NCI-H1105 (cell line): ENCODE measurements at places on chromosomes 4 and X.
A peak's percentile ranks its signal among the peaks of the same experiment; 100 is the strongest.

DNA sequence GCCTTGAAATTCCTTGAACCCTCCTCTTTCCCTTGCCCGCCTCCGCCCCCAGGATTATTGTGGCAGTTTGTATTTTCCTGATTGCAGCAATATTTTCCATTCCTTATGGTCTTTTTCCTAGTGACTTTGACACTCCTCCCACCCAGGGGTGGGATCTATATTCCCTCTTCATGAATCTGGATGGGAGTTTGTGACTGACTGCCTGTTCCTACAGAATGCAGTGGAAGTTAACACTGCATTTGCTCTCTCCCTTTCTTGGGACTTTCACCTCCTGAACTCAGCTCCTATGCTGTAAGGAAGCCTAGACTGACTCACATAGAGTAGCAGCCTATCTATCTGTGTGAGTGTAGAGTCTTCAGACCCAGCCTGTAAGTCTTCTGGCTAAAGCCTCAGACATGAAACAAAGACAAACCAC, 2.2 kb downstream of the FUNDC2 start:
- no peak for DNase-seq

- DNase-seq: no peak
These were observed 71.6 kb upstream of the TEX13D start for GRCh38 chrX:124260845-124261244.

GRCh38 chr4:150001815-150002214, 76.4 kb upstream of the DCLK2 start:
- DNase-seq: no peak

GRCh38 chr4:156764145-156764544, 207.5 kb downstream of the PDGFC start:
- no peak for DNase-seq

DNA sequence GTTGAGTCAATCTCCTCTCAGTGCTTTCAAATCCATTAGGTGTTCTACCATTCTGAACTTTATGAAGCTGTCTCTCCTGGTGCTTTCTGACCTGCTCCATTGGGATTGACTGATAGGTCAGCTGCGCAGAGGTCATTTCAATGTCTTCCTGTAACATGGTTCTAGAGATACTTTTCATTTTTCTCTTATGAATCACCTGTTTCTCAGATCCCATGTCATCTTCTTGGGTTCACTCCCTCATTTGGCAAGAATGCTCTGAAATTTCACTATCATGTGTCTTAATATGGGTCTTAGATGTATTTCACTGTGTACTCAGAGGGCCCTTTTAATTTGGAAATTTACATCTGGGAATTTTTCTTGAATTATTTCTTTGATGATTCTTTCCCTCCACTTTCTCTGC, 13.8 kb upstream of the PGM2 start:
- DNase-seq: no peak

DNA sequence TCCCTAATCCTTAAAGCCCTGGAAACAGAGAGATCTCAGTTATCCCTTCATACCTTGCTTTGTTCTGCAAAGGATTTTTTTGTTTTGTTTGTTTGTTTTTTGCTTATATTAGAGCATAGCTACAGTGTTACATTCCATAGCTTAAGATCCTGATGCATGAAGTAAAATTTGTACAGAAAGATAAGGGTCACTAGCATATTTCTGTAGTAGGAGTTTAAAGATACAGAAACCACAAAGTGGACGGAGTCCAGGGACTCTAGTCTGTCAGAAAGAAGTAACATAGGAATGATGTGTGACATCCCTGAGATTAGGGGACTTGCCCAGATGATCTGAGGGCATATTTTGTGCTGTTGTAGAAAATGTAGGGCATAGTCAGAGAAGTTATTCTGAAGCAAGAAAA, 151.9 kb upstream of the PLAC1 start:
- DNase-seq: no peak

DNA sequence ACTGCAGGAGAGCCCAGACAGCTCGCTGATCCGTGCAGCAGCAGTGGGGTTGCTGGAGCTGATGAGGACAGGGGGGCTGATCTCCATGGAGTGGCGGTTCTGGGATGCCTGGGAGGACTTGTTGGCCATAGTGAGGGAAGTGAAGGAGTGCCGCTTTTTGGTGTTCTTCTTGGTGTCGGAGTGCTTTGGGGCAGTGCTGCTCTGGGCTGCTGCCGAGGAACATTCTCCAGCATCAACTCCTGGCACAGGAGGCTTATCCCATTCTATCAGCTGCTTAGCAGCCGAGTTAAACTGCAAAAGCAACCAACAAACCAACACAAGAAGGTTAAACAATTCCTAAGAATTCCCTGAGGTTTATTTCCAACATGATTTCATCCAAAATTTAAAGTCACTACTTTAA, 126.3 kb upstream of the CBR4 start:
- DNase-seq: no peak

DNA sequence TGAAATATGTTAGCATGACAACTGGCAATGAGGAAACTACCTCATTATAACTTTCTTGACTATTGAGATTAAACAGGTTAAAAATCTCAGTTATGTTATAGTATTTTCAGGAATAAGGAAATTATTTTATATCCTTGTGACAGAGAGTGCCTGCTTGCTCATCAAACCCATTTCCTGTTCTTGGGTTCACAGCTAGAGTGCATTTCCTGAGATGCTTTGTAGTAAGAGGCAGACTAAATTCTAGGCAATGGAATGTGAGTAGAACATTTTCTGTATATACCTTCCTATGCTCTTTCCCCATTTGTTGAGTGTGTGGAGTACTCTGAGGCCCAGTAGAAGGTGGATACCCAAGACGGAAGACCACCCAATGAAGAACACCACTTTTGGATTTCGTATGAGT, 96.9 kb upstream of the CASK start:
- DNase-seq: no peak

DNA sequence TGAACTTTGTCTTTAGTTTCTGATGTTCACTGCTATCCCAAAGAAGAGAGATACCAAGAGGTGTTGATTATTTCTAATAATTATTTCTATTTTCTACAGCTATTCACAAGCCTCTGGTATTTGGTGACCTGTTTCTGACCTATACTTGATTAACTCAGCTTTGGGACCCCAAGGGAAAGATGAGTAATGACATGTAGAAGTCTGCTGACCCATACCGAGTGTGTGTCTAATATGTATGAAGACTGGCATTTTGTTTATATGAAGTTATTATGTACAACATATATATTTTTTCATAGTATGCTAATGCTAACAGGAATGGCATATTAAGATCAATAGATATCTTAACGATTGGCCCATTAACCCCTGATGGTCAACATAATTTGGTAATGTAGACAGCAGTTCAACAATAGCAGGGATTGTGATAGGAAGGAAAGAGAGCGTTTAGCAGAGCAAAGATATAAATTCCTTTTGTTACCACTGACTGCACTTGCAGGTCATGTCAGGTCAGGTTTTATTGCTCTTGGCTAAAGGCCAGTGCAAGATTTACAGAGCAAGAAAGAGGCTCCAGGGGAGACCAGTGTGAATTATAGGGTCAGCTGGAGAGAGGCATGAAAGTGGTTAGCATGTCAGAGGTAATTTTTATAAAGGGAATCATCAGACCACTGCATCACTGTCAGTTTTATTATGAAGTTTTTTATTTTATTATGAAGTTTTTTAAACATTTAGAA, 94.7 kb upstream of the DIPK2B start:
- DNase-seq: peak; percentile 60

- DNase-seq: no peak
These were observed 33.0 kb upstream of the TLR2 start for GRCh38 chr4:153651116-153651515.

DNA sequence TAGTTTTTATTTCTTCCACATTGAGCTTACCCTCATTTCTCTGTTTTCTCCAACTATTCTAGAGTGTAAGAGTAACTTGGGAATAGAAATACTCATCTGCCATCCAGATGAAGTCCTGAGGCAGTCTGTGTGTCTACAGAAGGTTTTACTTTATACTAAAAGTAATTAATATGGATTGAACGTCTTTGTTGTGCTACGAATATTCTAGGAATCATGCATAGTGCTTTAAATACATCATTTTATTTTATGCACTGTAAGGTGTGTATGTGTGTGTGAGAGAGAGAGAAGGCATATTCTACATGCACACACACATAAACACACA, 305.7 kb downstream of the INPP4B start:
- no peak for DNase-seq

DNA sequence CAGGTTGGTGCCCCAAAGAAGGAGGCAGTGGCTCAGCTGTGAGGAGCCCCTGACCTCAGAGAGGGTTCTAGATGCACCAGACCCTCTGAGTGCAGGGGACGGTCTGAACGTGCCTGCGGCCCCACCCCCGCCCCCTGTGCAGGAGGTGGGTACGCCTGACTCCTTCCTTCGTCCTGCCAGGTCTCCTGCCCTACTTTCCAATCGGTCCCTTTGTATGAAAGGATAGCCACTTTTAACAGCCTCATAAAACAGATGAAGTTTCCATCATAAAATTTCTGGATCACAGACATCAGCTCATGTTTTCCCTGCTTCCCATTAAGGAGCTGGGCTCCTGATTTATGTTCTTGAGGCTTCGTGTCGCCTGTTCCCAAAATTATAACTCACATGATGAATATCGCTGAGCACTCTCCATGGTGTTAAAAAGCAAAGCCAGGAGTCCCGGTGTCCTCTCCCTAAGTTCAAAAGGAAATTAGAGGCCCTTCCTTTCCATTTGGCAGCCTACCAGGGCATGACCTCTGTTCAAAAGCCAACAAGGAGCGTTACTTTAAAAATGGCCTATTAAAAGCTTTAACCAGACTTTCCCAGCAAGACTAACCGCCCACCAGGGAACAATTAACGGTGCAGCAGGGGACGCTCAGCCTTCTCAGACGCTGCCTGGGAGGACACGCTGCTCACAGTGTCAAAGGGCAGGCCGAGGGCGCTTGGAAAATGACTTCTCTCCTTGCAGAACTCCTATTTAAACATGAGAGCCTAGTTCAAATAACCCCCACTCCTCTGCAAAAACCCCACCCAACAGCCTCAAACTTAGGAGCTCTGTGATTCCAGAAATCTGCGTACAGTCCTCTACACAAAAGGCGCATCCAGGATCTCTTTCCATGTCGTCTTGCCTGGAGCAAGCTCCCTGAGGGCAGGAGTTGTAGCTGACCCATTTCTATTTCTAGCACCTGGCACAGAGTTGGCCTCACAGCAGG, 181.9 kb downstream of the AFAP1 start:
- no peak for DNase-seq

DNA sequence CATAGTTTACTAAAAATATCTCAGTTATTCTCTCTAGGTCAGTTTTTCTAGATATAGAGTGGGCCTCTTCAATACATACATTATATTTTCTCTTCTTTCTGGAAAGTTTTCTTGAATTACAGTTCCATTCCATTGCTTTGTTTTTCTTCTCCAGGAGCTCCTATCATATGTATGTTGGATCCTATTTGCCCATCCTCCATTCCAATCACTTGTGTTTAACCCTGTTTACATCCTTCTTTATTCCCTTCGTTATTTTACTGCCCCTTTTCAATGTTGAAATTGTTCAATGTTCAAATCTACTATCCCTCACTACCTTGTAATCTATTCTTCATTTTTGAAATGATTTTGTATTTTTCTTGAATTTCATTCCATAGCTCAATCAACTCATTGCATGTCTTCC, 97.4 kb downstream of the IRF2 start:
- no peak for DNase-seq

GRCh38 chr4:26028793-26029567, 115.0 kb downstream of the SMIM20 start:
- DNase-seq: no peak

DNA sequence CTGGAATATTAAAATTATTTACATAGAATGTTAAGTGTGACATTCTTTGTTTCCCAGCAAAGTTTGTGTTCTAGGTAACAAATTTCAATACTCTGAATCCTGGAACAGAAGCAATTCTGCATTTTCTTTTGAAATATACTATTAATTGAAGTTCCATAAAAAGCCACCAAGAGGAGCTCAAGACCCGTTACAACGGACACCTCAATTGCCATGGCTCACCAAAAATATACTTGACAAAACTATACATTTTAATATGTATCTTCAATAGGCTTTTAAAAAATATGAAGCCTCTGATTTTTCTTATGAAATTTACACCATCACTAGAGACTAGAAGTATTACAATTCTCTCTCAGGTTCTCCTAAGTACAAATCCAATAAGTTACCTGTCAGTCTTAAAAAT, 111.4 kb downstream of the NYX start:
- no peak for DNase-seq

DNA sequence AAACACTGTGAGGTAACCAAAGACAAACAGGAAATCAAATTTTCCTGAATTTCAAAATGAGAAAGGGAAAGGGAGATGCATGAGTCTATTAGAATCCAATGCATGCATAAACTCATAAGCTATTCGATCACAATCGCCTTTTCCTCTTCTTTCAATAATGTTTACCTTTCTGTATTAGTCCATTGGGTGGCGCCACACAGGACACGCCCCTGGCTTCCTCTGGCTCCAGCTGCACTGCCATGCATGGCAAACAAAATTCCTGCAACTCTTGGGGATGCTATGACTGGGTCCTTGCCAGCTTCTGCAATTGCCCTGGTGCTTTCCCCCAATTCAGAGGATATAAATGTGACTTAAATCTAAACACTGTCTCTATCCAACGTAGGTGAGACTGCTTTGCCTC, 424.5 kb upstream of the PCDH7 start:
- DNase-seq: no peak
